Small intestine (tissue), 16 donors: ENCODE measurements at places on chromosomes 7 and 10. TPM values are rescaled to one million over a fixed set of nuclear protein-coding genes. Genes with fewer than 3 reads are reported as not detected.

GRCh38 chr10:21572578-21572977 is 38.5 kb downstream of the MLLT10 start:
- no peak for DNase-seq

FAM13C gene
- 3.0 TPM for polyA plus RNA-seq

DNA sequence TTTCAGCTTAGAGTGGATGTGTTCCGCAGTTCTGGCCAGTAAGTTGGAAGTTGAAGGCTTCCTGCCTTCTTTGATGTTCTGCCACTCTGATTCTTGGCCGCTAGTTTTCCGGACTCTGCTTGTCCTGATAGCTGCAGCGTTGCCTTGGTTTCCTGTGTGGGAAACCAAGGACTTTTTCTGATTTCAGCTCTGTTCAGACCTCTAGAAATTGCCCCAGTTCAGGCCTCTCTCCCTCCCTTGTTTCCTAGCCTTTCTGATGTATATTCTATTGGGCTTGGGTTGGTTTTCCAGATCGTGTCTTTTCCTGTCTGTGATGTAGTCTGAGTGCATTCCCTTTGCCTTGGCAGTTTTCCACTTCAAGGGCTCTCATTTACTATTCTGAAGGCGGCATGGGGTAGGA is 318.7 kb downstream of the BBS9 start:
- no peak for DNase-seq

DNA sequence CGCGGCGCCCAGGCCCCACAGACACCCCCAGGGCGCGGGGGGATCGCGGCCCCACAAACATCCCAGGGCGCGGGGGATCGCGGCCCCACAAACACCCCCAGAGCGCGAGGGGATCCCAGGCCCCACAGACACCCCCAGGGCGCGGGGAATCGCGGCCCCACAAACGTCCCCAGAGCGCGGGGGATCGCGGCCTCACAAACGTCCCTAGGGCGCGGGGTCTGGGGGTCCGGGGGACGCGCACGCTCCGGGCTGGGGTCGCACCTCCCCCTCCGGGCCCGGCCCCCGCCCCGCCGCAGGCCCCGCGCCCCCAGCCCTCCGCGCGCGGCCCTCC is 382 bp downstream of the DIP2C start:
- DNase-seq: no peak

HOXA10 gene
- polyA plus RNA-seq: 19.8 TPM

GRCh38 chr10:78236416-78237015 is 202.9 kb downstream of the RPS24 start:
- no peak for DNase-seq

AKR1C4 gene
- polyA plus RNA-seq: 2.0 TPM

C10orf143 gene
- 8.1 TPM for polyA plus RNA-seq

- DNase-seq: no peak
Measured at GRCh38 chr7:94333810-94334209, 60.9 kb upstream of the COL1A2 start.

KEL gene
- not detected for polyA plus RNA-seq

DNA sequence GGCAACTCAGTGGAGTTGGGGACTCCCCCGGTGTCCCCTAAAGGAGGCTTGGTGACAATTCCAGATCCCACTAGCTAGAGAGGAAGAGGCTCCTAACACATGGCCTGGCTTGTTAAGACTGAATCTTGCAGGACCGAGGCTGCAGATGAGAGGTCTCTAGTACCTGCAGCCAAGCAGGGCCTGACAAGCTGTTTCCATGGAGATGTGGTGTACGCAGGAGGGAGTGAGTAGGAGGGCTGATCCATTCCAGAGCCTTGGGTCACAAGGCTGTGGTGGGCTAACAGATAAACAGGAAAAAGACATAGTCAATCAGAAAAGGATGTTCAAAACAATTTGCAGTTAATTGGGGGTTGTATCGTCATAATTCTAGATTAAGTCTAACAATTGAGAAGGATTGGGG is 77.3 kb upstream of the MKLN1 start:
- DNase-seq: no peak

GRCh38 chr7:23115991-23116390 is 10.4 kb downstream of the KLHL7 start:
- DNase-seq: no peak
